T47D (cell line): ENCODE measurements at places on chromosomes 13 and 19.

DNA sequence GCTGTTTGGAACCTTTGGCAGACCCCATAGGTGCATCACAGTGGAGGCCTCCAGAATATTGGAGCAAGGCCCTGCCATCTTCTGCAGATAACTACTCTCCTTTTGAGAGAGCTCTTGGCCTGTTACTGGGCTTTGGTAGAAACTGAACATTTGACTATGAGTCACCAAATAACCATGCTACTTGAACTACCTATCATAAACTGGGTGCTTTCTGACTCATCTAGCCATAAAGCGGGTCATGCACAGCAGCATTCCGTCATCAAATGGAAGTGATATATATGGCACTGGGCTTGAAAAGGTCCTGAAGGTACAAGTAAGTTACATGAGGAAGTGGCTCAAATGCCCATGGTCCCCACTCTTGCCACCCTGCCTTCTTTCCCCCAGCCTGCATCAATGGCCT lies 782.5 kb upstream of the SLITRK6 start:
- no peak for DNase-seq

- DNase-seq, result no peak
Measured at GRCh38 chr13:112348642-112349345, 27.4 kb upstream of the SPACA7 start.

GRCh38 chr13:25979371-25979770 lies 72.4 kb downstream of the SHISA2 start:
- no peak for DNase-seq

- DNase-seq, result no peak
Measured at GRCh38 chr19:49182848-49183375, 25.3 kb downstream of the TRPM4 start.

DNA sequence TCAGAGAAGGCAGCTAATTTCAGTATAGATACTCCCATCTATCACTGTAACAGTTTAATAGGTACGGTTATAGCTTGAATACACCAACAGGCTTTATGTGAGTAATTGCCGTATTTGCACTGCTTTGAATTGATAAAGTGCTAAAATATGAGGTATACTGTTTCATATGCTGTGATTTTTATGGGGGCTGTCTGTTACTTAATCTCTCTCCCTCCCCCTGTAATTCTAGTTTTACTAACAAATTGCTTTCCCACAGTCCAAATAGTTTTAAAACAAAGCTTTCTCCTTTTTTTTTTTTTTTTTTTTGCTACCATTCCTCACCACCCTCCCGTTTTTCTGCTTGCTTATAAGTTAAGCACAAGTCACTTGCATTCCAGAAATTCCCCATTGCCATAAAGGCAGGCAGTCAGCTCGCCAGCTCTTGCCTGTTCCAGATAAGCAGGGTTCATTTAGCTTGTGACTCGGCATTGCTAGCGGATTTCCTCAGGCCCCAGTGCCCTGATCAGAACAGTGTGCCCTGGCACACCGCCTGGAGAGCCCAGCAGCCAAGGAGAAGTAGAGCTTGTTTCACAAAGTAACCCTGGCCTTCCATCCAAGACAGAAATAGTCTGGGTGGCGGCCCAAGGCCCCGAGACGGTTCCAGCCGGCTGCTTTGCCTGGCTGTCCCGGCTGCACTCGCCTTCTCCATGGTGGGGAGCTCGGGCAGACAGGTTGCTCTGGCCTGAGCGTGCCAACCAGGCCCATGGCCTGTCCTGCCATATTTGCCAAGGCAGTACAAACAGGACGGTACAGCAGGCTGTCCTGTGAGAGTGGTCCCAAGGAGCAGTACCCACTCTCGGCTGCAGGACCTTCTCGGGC lies 43.5 kb upstream of the NPAS1 start:
- DNase-seq, result peak; percentile 32

DNA sequence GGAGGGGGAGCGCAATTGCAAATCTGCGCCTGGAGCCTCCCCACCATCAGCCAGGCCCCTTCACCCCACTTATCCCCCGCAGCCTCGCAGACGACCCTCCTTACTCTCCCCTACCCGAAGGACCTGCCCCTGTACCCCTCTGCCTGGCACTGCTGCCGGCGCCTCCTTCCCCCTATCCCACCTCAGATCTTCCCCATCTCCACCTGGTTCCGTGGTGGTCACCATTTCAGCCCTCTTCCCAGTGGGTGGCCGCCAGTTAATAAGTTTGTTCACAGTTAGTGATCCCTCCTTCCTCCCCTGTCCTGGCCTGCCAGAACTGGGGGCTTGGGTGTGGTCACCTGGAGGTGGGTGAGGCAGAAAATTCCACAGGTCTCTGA lies 397 bp downstream of the SLC44A2 start:
- no peak for DNase-seq

DNA sequence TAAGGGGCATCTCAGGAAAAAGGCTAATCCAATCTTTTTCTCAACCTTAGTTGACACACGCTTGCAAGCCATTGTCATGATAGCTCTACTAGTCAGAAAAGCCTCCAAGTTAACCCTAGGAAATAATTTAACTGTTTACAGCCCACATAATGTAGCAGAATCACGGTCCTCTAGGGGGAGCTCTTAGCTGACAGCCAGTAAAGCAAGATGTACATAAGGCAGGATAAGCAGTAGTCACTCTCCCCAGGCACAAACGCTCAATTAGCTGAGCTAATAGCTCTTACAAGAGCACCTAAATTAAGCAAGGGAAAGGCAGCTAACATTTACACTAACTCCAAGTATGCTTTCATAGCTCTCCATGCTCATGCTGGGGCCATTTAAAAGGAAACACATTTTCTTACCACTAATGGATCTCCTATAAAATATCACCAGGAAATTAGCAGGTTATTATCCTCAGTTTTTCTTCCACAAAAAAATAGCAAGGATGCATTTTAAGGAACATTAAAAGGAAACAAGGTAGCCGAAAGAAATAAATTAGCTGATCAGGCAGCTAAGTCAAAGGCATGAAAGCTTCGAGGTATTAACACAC lies 33.7 kb upstream of the ZSCAN5A start:
- peak; percentile 52 for DNase-seq

GRCh38 chr13:22336460-22336859 lies 665.6 kb downstream of the FGF9 start:
- DNase-seq, result no peak

GRCh38 chr13:46102255-46102605 lies 2.6 kb downstream of the CPB2 start:
- DNase-seq, result no peak

DNA sequence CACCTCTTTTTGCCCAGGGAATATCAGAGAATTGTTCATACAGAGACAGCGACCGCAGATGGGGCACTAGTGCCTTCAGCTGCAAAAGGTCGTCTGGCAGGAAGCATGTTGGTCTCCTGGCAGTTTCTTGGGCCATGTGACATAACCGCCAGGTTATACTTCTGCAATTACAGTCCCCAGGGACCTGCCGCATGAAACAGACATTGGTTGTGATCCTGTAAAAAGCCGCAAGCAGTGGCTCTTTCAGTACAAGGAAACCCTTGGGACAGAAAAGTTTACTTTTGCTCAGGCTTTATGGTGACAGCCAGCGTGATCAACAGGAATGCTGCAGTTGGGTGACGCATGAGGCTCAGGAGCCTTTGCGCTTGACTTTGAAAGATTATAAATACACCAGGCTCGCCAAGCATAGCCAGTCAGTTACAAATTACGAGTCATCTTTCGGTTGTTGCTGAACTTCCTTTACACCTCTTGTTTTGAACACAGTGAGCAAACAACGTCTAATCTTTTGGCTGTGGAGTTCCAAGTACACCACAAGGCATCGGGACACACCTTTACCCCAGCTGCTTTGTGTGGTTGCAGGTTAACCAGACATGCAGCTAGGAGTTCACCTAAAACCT lies 50.5 kb upstream of the UBE2L5 start:
- DNase-seq, result peak; percentile 12

DNA sequence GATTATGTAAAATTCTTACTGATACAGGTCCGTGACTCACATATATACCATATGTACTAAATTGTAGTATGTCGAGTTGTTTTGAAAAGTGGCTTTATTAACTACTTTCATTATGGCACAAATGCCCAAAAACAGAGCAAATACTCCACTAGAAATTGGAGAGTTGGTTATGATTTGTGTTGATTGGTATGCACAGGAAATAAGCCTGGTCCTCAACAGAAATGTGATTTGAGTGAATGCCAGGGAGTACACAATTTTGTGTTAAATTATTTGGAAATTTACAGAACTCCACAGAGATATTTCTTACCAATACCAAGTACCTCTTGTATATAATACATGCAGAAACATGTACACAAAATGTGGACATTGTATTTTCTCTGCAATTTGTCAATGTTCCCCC lies 676.7 kb downstream of the PCDH9 start:
- DNase-seq, result no peak

DNA sequence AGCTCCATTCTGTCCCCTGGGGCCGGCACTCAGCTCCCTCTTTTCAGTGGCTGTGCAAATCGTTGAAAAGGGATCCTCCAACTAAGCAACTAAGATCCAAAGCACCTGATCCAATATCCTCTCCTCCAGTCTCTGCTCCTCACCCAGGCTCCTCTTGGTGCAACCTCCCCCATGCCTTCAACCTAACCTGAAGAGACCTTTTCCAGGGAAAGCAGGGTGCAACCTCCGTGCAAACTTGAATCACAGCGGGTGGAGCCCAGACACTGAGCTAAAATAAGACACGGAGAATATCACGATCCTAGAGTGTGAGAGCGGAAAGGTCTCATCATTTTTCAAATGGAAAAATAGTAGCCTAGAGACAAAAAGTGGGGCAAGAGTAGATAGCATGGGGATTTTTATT lies 8.3 kb downstream of the CACNG7 start:
- DNase-seq, result no peak

DNA sequence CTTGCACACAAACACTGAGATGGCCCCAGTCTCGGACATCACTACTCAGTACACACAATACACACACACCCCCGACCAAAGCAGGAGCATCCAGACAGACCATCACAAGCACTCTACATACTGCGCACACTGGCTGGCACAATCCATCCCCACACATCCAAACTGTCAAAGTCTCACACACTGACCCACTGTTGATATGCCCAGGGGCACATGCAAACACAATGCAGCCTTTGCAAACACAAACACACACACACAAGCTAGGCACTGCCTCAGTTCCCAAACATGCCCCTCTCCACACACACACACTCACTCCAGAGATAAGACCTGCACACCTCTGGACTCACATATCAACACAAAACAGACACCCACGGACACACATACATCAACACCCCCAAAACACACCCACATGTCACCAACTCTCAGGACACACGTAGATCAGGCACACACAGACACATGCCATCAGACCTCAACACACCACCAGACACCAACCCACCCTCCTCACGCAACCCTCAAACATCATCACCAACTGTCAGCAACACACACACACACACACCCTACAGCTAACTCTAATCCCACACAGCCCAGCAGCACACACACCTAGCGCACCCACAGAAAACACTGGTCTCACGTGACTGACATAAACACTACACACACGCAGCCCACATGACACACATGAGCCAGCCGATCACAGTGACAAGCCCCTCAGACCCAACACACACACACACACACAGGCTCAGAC lies 1.9 kb downstream of the BBC3 start:
- DNase-seq, result no peak
